ENCODE measurements at places on chromosomes 11 and 22.

DNA sequence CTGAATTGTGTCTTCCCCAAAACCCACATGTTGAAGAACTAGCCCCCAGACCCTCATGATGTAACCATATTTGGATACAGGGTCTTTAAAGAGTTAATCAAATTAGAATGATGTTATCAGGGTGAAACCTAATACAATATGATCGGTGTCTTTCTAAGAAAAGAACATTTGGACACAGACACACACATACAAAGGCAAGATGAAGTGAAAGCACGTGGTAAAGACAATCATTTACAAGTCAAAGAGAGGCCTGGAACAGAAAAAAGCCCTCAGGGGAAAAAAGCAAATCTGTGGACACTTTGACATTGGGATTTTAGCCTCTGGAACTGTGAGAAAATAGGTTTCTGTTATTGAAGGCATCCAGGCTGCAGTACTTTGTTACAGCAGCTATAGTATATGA is 733.4 kb downstream of the JRKL start:
- DNase-seq: no peak

DNA sequence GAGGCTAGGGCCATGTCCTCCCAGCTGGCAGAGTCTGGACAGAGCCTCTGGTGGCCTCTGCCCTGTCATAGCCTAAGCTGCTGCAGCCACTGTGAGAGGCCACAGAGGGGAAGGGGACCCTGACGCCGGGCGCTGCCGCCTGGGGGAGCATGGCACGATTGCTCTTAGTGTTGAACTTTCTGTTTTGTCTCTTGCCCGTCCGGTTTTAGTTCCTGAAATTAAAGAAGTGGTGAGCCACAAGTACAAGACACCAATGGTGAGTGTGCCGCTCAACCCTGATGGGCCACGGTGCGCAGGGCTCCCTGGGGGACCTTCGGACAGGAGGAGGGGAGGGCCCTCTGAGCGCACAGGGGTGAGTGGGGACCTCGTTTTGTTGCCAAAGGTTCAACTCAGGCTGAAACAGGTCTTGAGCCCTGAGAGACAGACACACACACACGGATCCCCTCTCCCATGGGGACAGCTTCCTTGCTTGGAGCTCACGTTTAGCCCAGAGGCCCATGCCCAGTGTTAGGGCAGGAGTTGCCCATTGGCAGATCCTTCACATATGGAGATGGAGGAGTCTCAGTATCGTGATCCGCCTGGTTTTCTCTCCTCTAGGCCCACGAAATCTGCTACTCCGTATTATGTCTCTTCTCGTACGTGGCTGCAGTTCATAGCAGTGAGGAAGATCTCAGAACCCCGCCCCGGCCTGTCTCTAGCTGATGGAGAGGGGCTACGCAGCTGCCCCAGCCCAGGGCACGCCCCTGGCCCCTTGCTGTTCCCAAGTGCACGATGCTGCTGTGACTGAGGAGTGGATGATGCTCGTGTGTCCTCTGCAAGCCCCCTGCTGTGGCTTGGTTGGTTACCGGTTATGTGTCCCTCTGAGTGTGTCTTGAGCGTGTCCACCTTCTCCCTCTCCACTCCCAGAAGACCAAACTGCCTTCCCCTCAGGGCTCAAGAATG is 23.8 kb downstream of the MYBPC3 start:
- no peak for DNase-seq

DNA sequence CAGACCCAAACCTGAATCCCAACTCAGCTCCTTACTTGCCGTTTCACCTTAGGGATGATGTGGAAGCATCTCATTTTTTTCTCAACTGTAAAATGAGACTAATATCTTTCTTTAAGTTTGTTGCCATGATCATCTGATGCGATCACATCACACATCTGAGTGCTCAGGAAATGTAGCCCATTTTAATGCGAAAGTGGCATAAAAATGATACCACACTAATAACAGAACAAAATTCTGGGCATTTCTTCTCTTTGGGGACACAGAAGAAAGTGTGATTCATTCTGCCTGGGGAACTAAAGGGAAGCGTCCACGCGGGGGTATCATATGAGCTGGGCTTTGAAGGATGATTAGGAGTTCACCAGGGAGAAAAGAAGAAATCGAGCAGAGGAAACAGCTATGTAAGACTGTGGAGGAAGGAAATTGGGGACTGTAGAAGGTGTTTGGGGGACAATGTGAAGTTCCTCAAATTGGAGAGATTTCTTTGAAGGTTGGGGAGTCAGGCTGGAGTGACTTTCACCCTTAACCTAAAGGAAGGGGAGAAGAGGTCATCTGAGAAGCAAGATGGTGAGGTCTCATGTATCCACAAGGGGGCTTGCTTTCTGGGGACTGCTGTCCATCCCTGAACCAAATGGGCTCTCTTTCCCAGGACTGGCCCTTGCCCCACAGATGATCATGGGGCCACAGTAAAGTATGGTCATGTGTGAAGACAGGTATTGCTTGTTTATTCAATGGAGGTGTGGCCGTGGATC is 49.7 kb upstream of the NNMT start:
- DNase-seq: no peak

GRCh38 chr11:5284637-5285036 is 14.9 kb upstream of the HBE1 start:
- DNase-seq: no peak

DNA sequence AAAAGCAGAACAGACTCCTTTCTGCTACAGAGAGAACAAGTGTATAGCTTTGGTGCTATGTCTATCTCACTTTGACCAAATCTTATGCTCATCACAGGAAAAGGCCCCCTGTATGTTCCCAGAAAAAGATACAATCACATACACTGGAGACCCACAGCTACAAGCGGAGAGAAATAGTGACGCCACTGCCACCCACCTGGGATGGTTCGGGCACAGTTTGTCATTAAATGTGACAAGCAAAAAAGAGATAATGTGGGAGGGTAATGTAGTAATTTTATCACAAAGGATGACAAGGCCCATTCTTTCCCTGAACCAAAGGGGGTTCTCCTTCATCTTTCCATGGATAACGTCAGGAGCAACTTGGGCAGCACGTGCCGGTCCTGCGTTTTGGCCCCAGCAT is 32.0 kb downstream of the THOC5 start:
- DNase-seq: no peak
